ENCODE measurements at places on chromosomes 2 and 18.

DNA sequence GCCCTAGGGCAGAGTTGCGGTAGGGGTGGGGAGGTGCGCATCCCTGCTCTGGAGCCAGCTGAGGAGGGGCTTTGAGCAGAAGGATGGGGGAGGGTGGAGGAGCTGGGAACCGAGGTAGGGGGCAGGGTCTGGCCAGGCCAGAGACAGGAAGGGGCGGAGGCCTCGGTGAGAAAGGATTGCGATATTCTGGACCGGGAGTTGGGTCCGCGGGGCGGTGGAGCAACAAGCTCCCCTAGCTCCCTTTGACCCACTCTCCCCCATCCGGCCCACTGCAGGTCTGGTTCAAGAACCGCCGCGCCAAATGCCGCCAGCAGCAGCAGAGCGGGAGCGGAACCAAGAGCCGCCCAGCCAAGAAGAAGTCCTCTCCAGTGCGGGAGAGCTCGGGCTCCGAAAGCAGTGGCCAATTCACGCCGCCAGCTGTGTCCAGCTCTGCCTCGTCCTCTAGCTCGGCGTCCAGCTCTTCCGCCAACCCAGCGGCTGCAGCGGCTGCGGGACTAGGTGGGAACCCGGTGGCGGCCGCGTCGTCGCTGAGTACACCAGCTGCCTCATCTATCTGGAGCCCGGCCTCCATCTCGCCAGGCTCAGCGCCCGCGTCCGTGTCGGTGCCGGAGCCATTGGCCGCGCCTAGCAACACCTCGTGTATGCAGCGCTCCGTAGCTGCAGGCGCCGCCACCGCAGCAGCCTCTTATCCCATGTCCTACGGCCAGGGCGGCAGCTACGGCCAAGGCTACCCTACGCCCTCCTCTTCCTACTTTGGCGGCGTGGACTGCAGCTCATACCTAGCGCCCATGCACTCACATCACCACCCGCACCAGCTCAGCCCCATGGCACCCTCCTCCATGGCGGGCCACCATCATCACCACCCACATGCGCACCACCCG is 4.8 kb downstream of the OTX1 start:
- peak; percentile 27 for DNase-seq

DNA sequence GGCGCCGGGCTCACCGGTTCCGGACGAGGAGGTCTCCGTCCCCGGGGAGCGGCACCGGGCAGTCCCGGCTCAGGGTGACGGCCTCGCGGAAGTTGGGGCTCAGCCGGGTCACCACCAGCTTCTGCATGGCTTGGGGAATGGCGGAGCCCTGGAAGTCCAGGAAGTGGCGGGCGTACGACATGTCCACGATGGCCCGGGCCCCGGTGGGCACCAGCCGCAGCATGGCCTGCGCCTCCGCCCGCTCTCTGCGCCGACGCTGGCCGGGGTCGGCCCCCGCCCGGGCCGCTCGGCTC is 157 bp downstream of the PTGR3 start:
- no peak for DNase-seq

- DNase-seq: peak; percentile 38
Measured at GRCh38 chr2:6955511-6956136, 38.4 kb downstream of the RNF144A start.

DNA sequence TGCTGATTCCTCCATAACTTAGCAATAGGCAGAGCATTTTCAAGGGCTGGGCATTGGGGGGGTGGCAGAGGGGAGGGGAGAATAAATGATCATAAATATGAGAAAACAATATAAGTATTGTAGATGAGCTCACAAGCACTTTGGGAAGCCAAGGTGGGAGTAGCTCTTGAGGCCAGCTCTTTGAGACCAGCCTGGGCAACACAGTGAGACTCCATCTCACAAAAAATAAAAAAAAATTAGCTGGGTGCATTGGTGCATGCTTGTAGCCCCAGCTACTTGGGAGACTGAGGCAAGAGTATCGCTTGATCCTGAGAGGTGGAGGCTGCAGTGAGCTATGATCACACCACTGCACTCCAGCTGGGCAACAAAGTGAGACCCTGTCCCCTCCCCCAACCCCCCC is 75.9 kb downstream of the MYCN start:
- DNase-seq: no peak

GRCh38 chr18:7221424-7222155 is 9.3 kb upstream of the LRRC30 start:
- peak; percentile 76 for DNase-seq

DNA sequence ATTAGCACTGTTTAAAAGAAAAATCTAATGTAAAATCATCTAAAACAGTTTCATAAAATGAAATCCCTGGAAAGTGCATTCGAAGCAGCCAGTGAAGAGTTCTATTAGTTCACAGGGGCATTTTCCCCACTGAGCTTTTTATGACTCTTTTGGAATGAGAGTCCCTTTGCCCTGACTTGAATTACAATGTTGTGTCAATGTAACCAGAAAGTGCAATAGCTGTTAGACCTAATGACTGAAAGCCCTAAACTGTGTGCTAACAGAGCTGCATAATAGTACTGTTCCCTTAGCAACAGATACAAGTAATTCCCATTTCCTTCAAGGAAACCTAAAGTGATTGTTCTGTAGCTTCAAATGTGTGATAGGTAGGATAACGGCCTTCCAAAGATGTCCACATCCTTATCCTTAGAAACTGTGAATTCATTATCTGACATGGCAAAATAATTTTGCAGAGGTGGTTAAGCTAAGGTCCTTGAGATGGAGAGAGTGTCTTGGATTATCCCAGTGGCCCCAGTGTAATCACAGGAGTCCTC is 134.4 kb downstream of the L3MBTL4 start:
- DNase-seq: no peak

- DNase-seq: no peak
Measured at GRCh38 chr18:50644807-50645206, 84.9 kb downstream of the MAPK4 start.

- DNase-seq: no peak
Measured at GRCh38 chr2:238290715-238291549, 2.5 kb upstream of the PER2 start.

DNA sequence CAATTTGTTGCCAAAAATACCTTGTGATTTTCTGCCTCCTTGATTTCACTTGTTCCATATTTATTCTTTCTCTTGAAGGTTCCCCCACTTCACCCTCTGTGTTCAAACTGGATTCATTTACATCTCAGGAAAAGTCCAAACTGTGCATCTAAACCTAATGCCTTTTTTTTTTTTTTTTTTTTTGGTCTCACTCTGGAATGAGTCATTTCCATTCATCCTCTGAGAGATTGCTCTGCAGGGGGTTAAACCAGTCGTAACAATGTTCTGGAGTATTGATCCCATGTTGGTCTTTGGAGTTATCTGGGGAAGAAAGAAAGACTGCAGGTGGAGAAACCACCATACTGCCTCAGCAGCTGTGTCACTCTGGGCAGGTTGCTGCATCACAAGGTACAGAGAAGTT is 119.7 kb downstream of the TACR1 start:
- no peak for DNase-seq

DNA sequence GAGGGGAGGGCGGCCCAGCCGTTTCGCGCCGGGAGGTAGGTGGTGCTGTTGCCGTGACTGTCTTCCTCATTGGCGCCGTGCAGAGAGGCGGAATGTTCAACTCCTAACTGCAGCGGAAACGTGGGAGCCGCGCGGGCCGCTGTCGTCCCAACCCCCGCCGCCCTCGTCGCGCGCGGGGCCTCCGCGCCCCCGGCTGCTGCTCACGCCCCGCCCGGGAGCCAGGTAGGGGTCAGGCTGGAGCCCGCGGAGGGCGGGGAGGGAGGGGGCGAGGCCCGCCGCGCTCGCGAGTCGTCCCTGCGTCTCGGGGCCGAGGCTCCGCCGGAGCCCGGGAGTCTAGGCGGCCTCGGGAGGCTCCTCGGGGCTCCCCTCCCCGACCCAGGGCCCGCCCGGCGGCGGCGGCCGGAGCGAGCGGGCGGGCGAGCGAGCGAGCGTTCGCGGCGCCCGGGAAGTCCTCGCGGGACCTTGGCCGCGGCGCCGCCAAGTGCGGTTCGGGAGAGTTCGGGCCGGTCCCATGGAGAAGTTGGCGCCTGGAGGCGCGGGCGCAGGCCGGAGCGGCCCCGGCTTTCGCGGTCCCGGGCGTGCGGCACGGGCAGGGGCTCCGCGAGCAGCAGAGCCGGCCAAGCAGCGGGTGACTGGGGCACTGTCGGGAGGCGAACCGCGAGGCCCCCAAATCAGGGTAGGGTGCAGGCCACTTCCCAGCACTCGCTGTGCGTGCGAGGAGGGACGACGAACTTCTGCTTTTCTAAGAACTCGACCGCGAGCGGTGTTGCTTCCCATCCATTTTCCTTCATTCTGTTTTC is at the start of gene MAP3K20:
MAP3K20 (plus strand) TSS at position 66 of the 800 bp plus-strand sequence. CDS start 15,186 bp downstream, outside the sequence.
- DNase-seq: peak; percentile 78

- DNase-seq: peak; percentile 29
Measured at GRCh38 chr18:22349966-22350365, 67.7 kb downstream of the CTAGE1 start.

GRCh38 chr18:24805156-24805555 is 344.7 kb downstream of the HRH4 start:
- DNase-seq: no peak

- peak; percentile 29 for DNase-seq
Measured at GRCh38 chr2:157055660-157056199, 201.8 kb upstream of the GALNT5 start.

GRCh38 chr2:191321861-191322662 is 76.9 kb downstream of the MYO1B start:
- DNase-seq: peak; percentile 61

GRCh38 chr18:12741351-12741750 is 38.5 kb downstream of the PSMG2 start:
- peak; percentile 14 for DNase-seq

DNA sequence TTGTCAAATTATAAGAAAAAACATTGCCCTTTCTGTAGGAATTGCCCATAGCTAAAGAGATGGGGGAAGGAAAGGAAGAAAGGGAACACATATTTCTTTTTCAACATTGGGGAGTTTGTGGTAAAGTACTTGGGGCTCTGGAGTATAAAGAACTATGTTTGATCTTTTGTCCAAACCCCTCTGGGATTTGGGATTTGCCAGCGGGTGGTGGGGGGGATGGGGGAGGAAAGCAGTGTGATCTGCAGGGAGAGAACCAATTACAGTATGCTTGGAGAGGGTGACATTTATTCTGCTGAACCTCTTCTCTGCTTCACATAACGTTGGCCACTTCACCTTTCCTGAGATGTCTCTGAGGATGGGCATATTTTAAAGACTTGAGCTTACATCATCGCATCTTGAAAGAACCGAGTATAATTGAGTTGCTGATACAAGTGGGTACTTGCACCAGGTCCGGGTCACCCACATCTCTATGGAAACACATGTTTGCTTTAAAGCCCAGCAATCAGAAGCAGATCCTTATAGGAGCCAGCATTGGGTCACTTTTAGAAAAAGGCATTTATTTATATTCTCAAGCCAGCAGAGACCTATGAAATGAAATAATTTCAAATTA is 73.1 kb downstream of the SPATS2L start:
- peak; percentile 36 for DNase-seq

DNA sequence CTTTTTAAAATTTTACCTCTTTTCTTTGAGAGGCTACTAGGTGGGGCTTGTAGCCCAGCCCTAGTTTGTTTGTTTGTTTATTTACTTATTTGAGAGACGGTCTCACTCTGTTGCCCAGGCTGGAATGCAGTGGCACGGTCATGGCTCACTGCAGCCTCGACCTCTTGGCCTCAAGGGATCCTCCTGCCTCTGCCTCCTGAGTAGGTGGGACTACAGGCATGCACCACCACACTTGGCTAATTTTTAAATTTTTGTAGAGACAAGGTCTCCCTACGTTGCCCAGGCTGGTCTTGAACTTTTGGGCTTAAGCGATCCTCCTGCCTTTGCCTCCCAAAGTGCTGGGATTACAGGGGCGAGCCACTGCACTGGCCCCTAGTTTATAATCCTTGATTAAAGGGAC is 35.0 kb downstream of the ERLEC1 start:
- no peak for DNase-seq

GRCh38 chr18:7921938-7922587 is 354.9 kb downstream of the PTPRM start:
- DNase-seq: peak; percentile 90

- DNase-seq: no peak
Measured at GRCh38 chr2:234322766-234323465, 174.0 kb downstream of the ARL4C start.

- no peak for DNase-seq
Measured at GRCh38 chr2:230953845-230954244, 28.8 kb upstream of the GPR55 start.

GRCh38 chr18:51603111-51603510 is 405.6 kb upstream of the MEX3C start:
- no peak for DNase-seq

GRCh38 chr2:120772261-120772660 is 36.6 kb downstream of the GLI2 start:
- DNase-seq: peak; percentile 88

GRCh38 chr2:100260712-100261620 is 61.3 kb downstream of the LONRF2 start:
- peak; percentile 82 for DNase-seq

DNA sequence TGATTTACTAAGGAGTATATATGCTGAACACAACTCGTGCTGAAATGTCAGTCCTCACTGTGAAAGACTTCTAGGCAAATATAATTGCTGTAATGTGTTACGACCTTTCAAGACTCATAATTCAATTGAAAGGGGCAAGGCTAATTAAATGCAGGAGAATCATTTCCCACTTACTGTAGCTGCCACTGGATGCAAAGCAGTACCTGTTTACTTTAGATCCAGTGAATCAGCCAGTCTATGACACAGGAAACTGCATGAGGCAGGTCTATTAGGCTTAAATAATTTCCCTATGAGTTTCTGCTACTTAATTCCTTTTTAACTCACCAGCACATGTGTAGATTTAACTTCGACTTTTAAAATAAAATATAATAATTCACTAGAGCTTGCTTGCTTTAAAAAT is 125.6 kb downstream of the CTNNA2 start:
- no peak for DNase-seq

- DNase-seq: no peak
Measured at GRCh38 chr2:235206399-235206798, 254.6 kb downstream of the SH3BP4 start.

- peak; percentile 56 for DNase-seq
Measured at GRCh38 chr2:160278879-160279177, 78.8 kb upstream of the ITGB6 start.

DNA sequence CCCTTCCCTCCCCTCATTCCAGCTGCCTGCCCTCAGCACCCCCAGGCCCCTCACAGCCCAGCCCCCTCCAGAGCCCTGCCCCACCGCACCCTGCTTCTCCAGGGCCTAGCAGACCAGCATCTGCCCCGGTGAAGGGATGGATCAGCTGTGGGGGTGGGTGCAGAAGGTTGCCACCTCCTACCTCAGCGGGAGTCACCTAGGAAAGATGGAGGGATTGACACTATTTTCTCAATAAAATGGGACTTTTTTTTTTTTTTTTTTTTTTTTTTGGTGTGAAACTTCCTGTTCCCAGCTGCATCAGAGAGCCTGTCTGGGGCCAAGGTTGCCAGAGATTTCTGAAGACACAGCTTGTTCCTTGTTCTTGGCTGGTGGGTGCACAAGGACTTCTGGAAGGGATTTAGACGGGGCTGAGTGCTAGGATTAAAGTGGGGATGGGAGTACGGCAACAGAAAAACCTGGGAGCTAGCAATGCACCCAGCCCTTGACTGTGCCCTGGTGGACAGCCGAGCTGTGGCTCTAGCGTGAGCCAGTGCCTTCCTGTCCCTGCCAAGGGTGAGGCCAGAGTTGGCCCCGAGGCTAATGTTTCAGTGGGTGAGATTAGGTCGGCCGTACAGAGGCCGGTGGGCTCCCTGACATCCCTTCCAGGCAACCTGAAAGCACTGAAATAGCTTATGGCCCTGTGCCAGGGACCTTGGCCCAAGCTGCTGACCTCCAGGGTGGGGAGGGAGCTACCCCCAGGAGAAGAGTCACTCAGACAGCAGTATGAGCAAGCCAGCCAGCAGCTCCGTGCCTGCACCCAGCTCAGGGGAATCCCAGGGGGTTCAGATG is 4.6 kb downstream of the B3GNT7 start:
- DNase-seq: no peak
